Stimulated activated CD4-positive, alpha-beta T cell treated with anti-CD3 and anti-CD28 coated beads, TNF-alpha, amount 100 ng/mL, for 48 hours (primary cell): ENCODE measurements at places on chromosomes 16 and 17.

DNA sequence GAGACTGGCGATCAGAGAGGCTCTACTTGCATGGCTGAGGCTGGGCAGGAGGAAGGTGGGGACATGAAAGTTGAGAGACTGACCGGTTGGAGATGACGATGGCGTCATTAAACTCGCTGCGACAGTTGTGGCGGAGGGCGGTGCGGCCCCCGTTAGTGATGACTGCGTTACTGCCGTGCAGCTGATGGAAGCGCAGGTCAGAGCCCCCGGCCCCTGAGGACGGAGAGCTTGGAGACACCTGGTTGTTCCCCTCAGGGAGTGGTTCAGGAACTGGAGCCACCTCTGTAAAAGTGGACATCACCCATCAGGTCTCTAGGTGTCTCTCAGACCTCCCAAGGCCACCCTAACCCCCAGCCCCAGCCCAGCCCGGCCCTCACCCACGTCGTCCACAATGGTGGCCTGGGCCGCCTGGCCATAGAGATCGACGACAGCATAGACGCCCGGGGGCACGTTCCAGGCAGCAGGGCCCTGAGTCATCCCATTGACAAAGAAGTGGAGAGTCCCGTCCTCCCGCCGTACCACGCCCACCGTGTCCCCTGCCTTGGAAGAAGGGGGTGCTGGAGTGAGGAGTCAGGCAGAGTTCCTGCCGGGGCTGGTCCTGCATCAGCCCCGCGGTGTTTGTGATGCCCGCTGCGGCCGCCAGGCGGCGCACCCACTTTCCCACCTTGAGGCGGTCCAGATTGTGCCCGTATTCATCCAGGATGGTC is 5.3 kb downstream of the NEURL4 start:
- DNase-seq: no peak

- DNase-seq: peak; percentile 41
These were observed 65.2 kb downstream of the ARSG start for GRCh38 chr17:68356520-68356919.

- DNase-seq: no peak
These were observed 112.5 kb downstream of the WWOX start for GRCh38 chr16:78211946-78212345.

- DNase-seq: no peak
These were observed 64.7 kb downstream of the MRC2 start for GRCh38 chr17:62692159-62692651.

GRCh38 chr16:87491522-87492290 is 1.1 kb downstream of the ZCCHC14 start:
- DNase-seq: no peak

DNA sequence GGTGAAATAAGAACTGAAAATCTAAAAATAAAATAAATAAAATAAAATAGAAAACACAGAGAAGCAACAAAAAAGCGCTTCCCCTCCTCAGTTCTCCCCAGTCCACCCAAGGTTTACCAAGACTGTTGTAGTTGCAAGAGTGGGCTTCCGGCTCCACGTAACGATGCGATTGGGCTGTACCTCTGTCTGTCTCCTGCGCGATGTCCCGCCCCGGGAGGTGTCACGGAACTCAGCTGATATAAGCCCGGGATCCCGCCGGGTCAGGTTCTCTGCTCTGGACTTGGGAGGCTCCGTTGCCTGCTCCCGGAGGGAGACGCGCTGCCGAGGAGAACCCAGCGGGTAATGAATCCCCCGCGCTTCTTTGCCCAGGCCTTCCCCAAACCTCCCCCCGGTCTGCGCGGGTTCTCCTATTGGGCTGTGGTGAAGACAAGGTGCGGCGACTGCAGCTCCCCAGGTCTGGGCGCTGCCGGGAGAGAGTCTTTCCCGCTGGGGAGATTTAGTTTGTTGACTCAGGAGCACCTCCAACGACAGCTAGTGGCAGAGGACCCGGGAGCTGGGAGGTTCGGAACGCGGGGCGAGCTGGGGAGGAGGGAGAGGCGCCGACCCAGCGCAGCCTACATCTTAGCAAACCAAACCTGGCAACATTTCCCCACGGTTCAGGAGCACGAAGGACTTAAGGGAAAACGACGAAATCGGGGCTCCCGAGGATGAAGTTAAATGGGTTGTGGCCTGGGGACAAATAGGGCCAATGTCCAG is at the start of gene SLFN5:
Gene SLFN5 (plus strand): TSS at position 268 of the 756 bp plus-strand sequence. CDS start 15,619 bp downstream, outside the sequence.
- DNase-seq: peak; percentile 86

DNA sequence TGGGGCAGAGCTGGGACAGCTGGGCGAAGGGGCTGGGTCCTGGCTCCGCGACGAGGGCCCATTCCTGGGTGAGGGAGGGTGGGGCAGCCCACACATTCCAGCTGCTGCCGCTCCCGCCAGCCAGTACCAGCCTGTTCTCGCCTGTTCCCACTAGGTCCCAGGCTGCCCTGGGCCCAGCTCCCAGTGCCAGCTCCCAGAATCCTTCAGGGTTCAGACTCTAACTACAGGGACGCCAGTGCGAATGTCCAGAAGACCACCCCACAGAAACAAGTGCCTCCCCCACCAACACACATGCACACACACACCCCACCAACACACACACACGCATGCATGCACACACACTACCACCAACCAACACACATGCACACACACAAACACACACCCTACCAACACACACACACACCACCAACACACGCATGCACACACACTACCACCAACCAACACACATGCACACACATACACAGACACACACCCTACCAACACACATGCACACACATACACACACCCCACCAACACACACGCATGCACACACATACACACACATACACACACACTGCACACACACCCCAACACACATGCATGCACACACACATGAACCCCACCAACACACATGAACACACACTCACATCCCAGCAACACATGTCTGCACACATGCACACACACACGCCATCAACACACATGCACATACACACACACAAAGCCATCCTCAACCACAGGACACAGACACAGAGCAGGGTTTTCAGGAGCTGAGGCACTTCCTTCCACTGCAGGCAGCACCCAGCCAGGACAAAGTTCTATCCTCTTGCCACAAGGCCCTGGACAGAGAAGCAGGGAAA is 27.5 kb upstream of the KRT17 start:
- DNase-seq: no peak

GRCh38 chr16:18953547-18953946 is 27.3 kb upstream of the SMG1 start:
- DNase-seq: no peak
